ENCODE measurements at places on chromosomes 3 and 15.
A peak's percentile ranks its signal among the peaks of the same experiment; 100 is the strongest.

DNA sequence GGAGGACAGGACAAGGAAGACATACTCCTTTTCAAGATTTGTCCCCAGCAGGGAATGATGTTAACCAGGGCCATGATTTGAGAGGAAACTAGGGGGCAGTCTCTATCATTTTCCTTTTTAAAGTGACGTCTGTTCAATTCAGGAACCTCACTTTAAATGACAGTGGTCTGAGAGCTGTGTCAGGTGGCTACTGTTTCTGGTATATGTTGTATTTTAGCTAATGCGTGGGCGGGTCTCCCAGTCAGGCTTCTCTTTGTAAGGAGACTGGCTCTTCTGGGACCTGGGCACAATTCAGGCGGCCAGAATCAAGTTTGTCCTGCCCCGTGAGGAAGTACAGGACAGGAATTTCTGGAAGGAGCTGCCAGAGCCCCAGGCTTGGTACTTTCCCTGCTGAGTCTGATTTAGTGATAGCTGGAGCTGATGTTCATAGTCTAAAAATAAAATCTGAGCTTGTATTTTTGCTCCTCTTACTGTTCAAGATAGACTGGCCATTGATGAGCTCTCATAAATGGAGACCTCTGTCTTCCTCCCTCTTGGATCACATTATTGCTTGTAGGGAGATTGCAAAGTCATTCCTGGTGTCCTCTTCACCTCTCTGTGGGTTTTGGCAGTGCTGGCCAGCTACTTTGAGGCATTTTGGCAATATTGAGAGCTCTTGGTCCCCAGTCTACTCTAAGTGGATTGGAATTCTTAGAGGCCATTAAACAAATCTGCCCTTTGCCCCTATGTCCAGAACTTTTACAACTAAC lies 25.6 kb downstream of the SQOR start:
- DNase-seq, result no peak

DNA sequence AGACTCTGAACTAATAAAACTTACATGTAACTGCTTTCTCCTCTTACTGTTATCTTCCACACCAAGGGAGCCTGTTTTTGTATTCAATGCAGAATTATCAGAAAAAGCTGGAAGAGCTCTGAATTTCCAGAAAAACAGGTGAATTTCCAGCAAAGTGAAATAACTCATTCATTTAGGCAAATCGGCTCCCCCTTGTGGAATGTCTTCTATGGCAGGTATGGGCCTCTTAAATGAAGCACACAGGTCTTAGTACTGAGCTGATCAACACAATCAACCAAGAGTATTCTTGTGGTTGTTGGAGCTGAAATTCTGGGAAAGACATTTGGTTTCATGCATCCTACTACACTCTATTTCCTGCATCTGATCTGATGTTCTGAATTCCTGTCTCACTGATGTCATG lies 31.0 kb upstream of the PTPRG start:
- DNase-seq, result peak; percentile 44

- DNase-seq, result peak; percentile 35
Observed at GRCh38 chr15:80999623-81000036, 1.1 kb upstream of the TLNRD1 start.

DNA sequence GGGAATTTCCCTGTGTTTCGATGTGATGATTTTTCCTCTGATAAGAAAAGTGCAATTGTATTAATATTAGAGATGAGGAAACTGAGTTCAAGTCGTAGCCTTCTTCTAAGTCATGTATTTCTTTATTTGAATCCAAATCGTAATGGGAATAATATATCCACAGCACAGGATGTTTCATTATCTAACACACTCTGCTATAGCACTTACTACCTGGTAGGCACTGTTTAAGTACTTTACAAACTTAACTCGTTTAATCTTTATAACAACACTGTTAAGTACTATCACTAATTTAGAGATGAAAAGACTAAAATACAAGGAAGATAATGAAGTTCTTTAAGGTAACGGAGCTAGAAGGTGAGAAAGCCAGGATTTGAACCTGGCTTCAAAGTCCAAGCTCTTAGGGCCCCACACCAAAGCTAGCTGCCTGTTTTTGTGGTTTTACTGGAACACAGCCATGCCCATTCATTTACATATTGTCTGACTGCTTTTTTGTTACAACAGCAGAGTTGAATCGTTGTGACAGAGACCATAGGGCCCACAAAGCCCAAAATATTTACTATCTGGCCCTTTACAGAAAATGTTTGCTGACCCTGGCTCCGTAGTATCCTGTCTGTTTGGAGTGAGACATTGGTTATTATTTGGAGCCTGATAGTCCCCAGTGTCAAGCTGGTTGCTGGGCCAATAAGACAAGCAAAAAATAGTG lies 9.6 kb upstream of the ATP13A3 start:
- peak; percentile 29 for DNase-seq

DNA sequence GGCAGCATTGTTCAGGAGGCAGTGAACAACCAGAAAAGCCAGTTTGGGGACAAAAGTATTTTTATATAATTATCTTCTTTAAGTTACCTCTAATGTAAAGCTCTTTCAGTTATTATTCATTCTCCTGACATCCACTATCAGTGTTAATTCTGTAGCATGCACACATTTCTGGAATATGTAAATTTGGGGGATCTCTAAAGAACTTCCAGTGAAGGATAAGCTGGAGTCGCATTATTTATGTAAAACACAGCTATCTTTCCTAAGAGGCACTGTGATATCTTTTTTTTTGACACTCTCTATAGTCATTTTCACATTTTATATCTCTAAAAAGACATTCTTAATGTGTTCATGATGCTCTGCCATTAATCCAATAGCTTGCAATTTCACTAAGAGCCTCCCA lies 26.7 kb downstream of the SATB1 start:
- no peak for DNase-seq

GRCh38 chr15:90259524-90259923 lies 5.9 kb upstream of the NGRN start:
- DNase-seq, result no peak

DNA sequence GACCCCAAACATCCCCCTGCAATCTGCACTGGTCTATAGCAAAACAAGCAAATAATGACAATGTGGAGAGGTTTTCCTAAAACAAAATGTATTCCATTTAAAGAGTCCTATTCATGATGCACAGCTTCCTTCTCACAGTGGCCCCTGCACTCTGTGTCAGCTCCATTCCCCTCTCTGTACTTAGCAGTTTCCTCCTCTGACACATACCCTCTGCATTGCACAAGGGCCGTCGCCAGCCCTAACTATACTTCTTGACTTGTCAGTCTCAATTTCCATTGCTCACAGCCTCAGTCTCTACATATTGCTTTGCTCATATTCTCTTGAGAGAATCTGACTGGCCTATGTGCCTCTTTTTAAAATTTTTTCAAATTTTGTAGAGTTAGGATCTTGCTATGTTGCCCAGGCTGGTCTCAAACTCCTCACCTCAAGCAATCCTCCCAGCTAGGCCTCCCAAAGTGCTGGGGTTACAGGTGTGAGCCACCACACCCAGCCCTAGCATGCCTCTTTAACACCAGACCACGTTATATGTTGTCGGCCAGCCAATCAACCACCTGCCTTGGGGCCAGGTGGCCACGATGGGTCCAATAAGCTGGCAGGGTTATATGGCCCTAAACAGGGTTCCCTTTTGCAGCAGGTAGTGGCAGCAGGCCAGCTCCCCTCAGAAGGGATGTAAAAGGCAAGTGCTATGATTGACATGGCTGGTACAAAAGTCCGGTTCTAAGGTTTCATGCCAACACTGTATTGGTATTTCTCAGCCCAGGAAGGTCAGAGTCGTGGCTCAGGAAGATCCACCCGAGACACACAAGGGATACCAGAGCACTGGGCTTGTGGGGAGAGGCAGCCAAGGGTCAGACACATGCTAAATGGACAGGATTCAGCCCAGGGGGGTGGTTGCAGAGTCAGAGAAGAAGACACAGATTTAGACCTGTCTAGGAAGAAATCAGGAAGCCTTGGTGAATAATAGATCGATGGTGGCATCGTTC lies 59.0 kb upstream of the SMAD3 start:
- DNase-seq, result no peak

GRCh38 chr3:158148218-158148617 lies 38.3 kb downstream of the RSRC1 start:
- no peak for DNase-seq

DNA sequence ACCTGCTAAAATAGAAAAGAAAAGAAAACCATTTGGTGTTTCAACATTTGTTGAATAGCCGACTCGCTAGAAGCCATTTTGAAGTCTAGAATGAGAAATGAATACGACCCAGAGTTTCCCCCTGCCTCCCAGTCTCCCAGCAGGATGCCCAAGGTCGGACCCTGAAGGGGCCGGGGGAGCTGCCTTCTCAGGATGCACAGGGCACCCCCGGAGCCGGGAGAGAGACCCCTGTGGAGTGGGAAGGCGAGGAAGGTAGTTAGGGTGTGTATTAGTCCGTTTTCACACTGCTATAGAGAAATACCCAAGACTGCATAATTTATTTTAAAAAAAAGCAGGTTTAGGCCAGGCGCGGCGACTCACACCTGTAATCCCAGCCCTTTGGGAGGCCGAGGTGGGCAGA lies 44.7 kb downstream of the NIPA2 start:
- DNase-seq, result no peak

GRCh38 chr3:2544212-2544611 lies 445.5 kb downstream of the CNTN4 start:
- no peak for DNase-seq

DNA sequence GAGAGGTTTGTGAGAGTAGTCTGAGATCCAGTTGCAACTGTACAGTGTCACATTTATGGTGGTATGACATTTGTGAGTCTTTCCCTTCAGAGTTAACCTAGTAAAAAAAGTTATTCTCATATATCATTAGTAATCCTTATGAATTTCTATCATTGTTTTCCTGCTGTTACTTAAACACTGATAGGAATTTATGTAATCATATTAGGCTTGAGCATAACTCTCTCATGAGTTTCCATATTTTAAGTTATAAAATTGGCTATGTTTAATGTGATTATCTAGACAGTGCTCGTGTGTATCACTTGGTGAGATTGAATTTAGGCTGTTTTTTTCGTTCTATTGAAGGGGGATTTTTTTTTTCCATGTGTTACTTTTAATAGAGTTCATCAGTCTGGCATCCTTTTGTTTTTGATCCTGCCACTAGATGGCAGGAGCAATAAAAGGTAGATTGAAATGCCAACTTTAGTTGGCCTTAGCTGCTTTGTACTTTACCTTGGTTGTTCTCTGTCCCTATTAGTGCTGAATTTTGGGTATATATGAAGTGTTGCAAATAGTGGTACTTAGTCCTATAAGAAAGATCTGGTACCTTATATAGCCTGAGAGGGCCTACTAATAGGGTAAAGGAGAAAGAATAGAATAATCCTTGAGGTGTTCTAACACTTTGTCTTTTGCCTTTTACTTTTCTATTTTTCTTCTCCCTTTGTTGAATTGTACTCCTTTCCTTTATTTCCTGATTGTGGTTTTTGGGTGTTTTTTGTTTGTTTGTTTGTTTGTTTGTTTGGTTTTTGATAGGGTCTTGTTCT lies 17.9 kb downstream of the STT3B start:
- peak; percentile 44 for DNase-seq

GRCh38 chr15:47717036-47717612 lies at the start of gene SEMA6D:
TSS of gene SEMA6D (plus strand) at chr15:47717505. CDS start at chr15:47759799, 42,294 bp downstream.
- DNase-seq, result peak; percentile 88

DNA sequence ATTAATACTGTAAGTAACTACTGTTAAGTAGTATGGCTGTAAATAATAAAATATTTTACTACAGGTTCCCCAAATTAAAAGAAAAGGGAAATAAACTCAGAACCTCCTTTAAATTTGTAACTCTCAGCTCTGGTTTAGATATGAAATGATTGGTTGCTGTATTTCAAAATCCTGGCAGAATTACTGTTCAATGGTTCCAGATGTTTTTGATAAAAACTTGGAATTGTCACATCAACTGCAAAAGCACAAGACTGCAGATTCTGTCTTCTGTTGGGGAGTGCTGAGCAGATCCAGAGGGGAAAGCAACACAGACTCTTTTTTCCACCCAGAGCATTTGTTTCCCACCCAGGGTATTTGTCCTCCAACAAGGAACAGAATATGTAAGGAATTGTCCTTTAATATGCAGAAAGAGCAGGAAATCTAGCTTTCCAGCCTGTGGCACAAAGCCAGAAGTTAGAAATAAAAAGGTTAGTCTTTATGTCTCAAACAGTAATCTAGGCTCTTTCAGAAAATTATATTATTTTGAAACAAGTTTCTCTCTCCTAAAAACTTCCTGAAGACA lies 178.1 kb downstream of the KLHL25 start:
- no peak for DNase-seq

GRCh38 chr3:181851063-181851462 lies 139.3 kb downstream of the SOX2 start:
- peak; percentile 55 for DNase-seq

GRCh38 chr3:121654493-121655385 lies 6.0 kb downstream of the HCLS1 start:
- no peak for DNase-seq

GRCh38 chr15:55289011-55289745 lies 435 bp downstream of the RAB27A start:
- peak; percentile 49 for DNase-seq

GRCh38 chr3:116216761-116217160 lies 228.5 kb downstream of the LSAMP start:
- DNase-seq, result no peak

DNA sequence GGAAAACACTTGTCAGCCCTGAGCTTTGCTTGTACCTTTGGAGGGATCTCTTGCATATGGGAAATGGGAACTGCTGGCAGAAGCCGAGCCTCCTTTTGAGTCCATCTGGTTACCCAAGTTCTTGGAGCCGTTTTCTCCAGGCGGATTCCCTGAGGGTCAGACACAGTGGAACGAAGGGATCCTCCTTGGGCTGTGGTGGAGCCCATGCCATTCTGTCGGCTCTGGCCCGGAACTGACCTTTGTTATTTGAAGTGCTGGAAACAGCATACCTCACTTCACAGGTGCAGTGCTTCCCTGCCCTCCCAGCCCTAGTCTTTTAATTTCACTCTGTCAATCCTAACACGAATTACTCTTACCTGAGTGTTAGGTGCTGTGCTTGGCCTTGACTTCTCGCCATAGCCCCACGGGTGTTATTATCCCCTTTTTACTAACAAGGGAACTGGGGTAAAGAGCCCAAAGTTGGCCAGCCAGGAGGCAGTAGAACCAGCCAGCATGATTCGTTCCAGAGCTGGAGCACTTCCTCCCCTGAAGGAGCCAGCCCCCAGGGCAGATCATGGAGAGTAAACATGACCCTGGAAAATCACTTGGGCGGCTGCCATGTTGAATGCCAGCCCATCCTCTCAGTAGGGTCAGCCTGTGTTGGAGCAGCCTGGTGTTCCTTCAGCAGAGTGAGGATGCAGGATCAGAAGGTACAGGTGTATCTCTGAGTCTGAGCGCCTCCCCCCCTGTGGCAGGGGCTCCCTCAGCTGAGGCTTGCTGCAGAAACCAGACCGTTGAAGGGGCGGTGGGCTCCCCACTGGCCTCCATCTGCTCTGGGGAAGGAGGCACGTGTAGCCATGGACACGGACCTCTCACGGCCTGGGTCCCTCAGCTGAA lies 143.2 kb downstream of the DNAJB8 start:
- DNase-seq, result peak; percentile 55

Data from small intestine (tissue), 16 donors.